MG63 (cell line): ENCODE measurements at places on chromosomes 7 and 10. TPM values are rescaled to one million over a fixed set of nuclear protein-coding genes. Genes with fewer than 3 reads are reported as not detected.

DNA sequence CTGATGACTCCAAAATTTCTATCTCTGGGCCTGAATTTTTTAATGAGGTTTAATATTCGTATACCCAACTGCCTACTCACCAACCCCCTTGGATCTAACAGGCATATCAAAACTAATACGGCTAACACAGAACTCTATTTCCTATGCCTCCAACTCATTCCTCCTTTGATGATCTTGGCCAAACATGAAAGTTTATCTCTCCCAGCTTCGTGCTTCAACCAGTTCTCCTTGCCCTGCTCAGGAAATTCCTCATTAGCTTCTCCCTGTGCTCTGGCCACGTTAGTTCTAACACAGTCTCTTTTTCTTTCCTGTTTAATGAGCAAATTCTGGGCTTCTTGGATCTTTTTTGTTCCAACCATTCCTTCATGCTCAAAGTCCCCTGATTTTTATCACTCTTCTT, 138.9 kb upstream of the PTN start:
- no peak for DNase-seq

DNA sequence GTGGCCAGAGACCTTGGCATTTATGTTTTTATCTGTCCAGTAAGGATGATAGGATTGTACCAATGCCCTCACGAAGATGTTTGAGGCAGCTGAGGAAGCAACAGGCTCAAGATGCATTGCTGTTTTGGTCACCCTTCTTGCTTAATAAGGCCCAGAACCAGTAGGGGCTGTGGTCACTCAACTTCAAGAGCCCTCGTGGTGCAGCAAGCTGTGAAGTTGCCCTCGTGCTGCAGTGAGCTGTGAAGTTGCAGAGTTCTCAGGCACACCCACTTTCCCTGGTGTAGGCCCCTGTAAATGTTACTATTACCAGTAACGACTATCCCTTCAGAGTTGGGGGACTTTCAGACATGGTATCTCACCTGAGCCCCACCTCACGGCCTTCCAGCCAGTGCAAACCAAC, 207.6 kb upstream of the LYZL1 start:
- no peak for DNase-seq

DNA sequence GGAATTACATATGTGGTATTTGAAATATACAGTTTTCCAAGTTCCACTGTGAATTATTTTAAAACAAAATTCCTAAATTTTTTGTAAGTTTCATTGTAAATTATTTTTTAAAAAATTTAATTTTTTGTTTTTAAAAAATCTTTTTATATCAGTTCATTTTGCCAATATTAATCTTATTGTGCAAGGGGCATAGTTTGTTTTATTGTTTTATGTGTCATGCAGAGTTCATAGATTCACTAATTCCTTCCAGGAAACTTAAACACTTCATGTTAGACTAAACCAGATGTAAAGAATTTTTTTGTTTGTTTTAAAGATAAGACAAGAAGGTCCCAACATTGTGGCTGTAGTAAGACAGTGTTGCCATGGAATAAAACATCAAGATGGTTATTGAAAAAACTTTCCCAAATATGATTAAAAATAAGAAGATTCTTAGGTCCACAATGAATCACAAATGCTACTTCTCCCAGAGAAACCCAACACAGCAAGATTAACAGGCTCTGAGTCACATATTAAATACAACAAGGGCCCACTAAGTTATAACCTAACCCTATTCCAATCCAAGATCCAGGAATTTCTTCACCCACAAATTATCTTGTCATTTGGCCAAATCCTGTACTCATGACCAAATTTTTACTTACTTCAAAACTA, 464.7 kb upstream of the IGFBP3 start:
- no peak for DNase-seq

DNA sequence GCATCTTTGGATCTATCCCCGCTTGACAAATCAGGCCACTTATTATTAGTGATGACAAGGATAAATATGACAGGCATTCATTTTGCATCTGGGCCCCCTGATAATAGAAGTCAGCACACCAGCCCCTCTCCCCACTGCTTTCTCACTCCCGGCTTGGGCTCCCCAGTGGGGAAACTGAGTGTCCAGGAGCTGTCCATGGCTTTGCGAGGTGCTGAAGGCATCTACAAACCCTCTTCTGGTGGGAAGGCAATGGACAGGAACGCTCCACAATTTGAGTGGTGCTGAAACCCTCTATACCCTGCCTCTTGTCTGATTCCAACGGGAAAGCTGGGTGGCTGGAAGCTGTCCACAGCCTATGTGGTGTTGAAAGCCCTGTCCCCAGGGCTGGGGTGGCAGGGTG, 61.7 kb upstream of the PCBD1 start:
- no peak for DNase-seq

DNA sequence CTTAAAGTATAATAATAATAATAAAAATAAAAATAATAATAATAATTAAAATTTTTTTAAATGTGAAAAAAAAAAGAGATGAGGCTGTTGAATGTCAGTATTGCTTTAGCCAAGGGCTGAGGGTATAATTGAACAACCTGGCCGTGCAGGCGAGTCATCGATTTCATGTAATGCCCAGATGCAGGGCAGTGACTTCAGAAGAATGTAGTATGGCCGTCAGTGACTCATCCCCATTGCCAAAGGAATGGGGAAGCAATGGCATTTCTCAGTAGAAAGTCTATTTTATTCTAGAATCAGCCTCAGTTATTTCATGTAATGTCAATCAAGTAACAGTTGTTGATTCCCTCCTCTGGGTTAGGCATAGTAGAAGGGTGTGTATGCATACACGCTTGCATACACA, 516.4 kb downstream of the GLRX3 start:
- DNase-seq, result peak; percentile 26

- no peak for DNase-seq
Observed at GRCh38 chr7:133904776-133905175, 222.4 kb upstream of the LRGUK start.

DNA sequence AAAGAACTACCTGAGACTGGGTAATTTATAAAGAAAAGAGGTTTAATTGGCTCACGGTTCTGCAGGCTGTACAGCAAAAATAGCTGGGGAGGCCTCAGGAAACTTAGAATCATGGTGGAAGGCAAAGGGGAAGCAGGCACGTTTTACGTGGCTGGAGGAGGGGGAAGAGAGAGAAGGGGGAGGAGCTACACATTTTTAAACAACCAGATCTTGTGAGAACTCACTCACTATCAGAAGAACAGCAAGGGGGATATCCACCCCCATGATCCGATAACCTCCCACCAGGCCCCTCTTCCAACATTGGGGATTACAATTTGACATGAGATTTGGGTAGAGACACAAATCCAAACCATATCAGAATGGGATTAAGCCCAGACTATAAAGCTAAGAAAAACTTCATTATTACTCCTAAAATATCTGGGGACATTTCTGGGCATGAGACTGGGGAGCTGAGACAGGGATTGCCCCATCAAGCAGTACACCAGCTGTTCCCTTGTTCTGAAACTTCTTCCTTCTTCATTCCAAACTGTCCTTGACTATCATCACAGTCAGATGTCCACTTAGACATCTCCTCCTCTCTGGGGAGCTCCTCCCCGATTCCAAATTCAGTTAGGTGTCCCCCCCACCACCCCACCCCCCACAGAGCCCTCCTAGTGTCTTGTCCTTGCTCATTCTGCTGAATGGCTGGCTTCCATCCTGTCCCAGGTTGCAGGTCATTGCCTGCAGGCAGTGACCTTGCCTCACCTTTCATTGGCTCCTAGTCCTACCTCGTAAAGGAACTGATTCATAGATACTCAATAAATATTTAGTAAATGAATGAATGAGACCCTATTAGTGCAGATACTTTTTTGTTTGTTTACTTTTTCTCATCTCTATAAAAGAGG, 132.6 kb downstream of the EVX1 start:
- no peak for DNase-seq

- no peak for DNase-seq
Observed at GRCh38 chr7:82629583-82629982, 186.0 kb upstream of the CACNA2D1 start.

DNA sequence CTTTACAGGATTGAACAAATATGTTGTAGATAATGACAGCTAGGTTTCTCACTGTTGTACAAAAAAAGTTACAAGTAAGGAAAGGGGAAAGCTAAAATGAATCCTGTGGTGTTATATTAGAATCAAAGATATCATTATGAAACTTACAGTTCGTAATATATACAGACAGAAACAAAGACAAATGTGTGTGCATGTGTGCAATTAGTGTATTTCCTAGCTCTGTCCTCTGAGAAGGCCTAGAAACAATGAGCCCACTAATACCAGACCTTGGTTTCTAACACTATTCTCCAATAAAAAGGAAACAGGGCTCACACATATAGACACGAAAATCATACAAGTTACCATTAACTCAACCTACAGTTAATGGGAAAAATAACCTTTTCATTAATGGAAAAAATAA, 8.0 kb downstream of the KDM7A start:
- no peak for DNase-seq

DNA sequence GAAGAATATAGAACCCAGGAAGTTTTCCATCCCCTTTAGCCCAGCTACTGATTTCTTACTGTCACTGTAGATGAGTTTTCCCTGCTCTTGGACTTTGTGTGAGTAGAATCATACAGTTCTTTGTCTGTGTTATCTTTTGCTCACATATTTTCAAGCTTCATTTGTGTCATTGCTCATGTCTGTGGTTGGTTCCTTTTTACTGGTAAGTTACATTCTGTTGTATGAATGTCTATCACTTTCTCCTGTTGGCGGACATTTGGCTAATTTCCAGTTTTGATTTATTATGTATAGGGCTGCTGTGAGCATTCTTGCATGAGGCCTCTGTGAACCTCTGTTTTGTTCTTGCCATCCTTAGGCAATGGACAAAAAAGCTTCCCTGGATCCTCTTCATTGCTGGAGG, 5.3 kb downstream of the GLRX3 start:
- DNase-seq, result no peak

- no peak for DNase-seq
Observed at GRCh38 chr7:105284014-105284413, 104.7 kb downstream of the SRPK2 start.

DNA sequence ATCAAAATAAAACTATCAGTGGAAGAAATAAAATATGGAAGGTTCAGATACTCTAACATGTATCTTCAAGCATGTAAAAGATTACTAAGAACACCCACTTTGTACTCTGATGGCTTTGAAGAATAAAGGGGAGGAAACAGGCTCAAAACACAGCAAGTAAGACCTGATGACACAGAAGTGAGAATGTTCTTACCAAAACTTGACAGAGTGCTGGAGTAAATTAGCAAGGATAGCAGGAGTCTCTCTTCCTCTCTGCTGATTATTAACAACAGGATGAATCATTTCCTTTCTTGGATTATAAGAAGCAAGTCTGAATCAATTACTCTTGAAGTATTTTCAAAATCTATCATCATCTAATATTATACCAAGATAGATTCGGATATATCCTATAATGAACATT, 47.5 kb downstream of the GLI3 start:
- DNase-seq, result no peak

DNA sequence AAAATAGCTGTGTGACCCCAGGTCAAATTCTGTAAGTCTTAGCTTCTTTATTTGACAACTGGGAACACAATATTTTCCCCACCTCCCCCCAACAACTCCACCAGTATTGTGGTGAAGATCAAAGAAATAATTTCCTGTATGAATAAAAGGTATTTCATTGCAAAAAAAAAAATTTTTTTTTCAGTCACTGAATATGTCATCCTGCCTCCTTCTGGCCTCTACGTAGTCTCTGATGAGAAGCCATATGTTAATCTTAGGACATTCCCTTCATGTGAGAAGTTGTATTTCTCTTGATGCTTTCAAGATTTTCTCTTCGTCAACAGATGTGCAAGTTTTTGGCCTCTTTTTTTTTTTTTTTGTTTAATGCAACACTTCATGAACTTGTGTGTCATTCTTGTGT, 33.0 kb downstream of the ZNF33A start:
- DNase-seq, result no peak

The OR9A2 gene
- total RNA-seq, result not detected in 2 replicates

The CD36 gene
- not detected in 2 replicates for total RNA-seq

The LIPN gene
- total RNA-seq, result 0.10 TPM in 1 of 2 replicates, not detected in the other

The WNT8B gene
- total RNA-seq, result not detected in 2 replicates

The PDCD4 gene
- total RNA-seq, result 20.0 and 25.8 TPM in 2 replicates

The WEE2 gene
- not detected in 2 replicates for total RNA-seq

The SLC37A3 gene
- 14.7 and 32.2 TPM in 2 replicates for total RNA-seq

The PON1 gene
- total RNA-seq, result not detected in 2 replicates

The SPDYE16 gene
- total RNA-seq, result not detected in 2 replicates

The SEMA3A gene
- total RNA-seq, result 72.6 and 89.1 TPM in 2 replicates

The PARD3 gene
- 50.0 and 52.6 TPM in 2 replicates for total RNA-seq
